Esophagus (tissue), 2 donors: ENCODE measurements at places on chromosomes 6 and 20. TPM values are rescaled to one million over a fixed set of nuclear protein-coding genes. Genes with fewer than 3 reads are reported as not detected.

The TUBB2B gene
- 1.6 TPM for polyA plus RNA-seq

The TTBK1 gene
- polyA plus RNA-seq, result 0.02 TPM

The FOXF2 gene
- polyA plus RNA-seq, result 2.3 TPM

The SOX18 gene
- 3.1 TPM for polyA plus RNA-seq

The DLK2 gene
- polyA plus RNA-seq, result 11.3 TPM

The GGTLC1 gene
- polyA plus RNA-seq, result not detected

The GPR63 gene
- polyA plus RNA-seq, result 0.18 TPM

The PACSIN1 gene
- 0.01 TPM for polyA plus RNA-seq

The GABRR2 gene
- 0.12 TPM for polyA plus RNA-seq

The PNLDC1 gene
- 0.02 TPM for polyA plus RNA-seq

The TMC2 gene
- not detected for polyA plus RNA-seq
